Karpas-422 (cell line): ENCODE measurements at places on chromosomes 11 and 22.
A peak's percentile ranks its signal among the peaks of the same experiment; 100 is the strongest.

DNA sequence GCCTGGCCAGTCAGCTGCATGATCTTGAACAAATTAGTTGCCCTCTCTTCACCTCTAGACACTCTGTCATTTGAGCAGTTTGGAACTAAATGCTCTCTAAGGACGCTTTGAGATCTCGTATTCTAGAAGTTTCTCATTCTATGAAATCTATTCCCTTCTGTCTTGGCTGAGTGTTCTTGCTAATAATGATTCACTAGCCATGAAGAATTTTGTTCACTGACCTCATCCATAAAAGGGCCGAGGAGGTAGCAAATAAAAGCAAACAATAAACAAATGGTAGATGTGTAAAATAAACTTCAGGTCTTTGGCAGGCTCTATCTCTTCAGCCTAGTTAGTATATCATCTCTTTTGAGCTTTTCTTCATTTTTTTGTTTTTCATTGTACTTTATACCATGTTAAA is 76.6 kb downstream of the USP35 start:
- no peak for DNase-seq

DNA sequence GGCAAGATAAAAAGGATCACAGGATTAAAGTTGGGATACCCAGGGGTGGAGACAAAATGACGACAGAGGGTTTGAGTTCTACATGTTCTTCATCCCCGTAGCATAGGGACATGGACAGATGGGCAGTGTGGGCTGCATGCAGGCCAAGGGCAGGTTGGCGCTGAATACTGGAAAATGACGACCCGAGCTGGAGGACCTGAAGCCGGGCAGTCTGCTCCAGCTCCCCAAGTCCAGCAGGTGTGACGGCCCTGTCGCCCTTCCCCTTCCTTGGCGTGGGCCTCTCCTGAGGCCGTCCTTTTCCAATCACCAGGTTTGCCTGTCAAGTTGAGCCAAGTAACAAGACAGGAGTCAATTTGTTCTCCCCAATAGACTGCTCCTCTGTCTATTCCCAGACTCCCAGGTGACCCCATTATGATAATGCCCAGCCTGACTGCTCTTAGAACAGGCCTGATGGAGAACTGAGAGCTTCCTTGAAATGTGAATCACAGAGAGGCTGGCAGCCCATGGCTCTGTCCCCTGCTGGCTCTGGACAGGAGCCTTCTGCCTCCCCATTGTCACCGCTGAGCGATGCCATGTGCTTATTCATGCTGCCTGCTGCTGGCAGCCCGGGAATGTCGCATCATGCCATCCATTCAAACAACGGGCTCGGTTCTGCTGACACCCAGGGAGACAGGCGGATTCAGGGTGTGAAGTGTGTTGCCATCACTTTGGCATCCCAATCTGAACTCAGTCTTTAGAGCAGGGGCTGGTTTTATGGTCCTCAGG is 392.1 kb downstream of the NTM start:
- no peak for DNase-seq

- no peak for DNase-seq
Measured at GRCh38 chr11:87600938-87601337, 563.2 kb downstream of the TMEM135 start.

DNA sequence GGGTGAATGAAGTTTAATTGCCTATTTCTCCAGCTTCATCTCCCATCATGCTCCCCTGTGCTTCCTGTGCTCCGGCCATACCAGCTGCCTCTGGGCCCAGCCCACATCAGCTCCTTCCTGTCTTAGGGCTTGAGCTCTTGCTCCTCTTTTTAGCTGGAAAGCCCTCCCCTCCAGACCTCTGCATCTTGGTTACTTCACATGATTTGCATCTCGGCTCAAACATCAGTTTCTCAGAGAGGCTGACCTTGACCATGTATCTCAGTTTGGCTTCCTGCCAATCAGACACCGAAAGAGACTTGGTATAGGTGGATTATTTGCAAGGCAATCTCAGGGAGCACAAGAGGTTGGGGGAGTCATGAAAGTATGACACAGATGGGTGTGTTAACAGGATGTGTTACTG is 73.2 kb upstream of the TIMP3 start:
- no peak for DNase-seq

DNA sequence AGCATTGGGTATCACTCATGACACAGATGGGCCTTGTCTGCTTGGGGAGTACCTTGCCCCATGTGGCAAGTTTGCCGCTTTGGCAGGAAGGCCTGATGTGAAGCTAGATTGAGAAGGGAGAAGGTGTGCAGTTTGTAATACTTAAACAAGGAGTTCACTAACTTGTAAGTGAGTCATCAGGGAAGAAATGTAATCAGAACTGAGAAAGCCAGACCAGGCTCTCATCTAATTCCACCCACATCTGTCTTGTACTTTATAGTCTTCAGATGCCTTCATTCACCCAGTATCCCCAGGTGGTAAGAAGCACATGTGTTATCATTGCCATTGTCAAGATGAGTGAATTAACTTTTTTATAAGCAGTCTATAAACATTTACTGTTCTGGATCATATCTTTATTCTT is 116.0 kb upstream of the DDI1 start:
- DNase-seq, result no peak

DNA sequence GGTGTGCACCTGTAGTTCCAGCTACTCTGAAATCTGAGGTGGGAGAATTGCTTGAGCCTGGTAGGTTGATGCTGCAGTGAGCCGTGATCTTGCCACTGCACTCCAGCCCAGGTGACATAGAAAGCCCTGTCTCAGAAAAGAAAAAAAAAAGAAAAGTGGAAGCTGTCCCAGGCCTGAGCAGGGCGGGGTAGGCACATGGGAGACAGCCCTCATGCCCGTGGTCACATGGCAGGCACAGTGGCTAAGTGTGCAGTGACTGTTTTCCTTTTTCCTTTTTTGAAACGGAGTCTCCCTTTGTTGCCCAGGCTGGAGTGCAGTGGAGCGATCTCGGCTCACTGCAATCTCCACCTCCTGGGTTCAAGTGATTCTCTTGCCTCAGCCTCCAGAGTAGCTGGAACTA is 7.8 kb downstream of the OTUB1 start:
- no peak for DNase-seq

GRCh38 chr11:1308743-1309497 is 512 bp downstream of the TOLLIP start:
- DNase-seq, result no peak

- no peak for DNase-seq
Measured at GRCh38 chr11:112229746-112230433, 3.7 kb downstream of the PTS start.

GRCh38 chr11:70437111-70437784 is 38.9 kb downstream of the CTTN start:
- DNase-seq, result no peak

DNA sequence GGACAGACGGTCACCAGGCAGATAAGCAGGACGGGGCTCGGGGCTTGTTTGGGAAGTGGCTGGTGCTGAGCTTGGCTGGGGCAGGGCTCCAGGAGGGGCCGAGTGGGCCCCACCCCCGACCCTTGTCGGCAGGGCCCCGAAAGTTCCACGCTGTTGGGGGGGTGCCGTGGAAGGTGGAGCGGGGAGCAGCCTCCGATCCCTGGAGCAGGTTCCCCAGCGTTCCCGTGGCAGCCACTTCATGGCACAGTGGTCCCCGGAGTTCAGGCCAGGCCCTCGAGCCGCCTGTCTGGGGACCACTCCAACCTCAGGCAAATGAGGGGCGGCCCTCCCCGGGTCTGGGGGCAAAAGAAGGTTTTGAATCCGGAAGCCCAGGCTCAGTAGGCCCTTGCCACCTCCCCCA is 46.7 kb upstream of the PPARA start:
- DNase-seq, result no peak

DNA sequence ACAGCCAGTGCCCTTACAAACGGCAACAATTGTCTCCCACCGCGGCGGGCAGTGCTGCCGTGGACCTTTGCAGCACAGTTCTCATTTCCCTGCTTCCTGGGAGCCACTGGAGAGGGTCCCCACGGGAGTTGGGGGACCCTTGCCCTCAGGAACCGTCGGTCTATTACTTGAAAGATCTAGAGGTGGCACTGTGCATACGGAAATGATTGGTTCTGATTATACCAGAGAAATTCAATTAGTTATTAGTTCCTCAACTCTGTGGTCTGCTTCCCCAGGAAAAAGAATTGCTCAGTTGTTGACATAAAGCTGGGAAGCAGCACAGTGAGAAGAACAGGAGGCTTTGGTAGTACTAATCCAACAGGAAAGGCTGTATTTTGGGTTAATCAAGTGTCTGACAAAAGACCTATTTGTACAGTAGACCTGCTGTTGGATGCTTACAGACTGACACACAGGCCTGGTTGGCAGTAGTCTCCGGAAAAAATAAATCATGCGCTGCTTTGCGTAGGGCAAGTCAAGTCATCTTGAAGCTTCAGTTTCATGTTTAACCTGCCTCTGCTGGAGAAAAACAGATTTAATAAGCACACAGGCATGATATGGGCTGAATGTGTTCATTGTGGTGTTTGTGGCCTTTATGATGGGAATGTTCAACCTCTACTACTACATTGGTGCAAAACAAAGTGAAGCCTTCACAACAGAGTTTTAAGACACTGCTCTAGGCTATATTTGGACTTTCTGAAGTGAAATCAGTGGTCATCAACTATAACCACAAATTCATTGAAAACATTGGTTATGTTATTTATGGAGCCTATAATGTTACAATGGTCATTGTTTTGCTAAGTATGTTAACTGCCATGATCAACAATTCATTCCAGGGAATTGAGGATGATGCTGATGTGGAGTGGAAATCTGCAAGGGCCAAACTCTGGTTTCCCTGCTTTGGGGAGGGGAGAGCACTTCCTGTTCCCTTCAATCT is 54.6 kb upstream of the SC5D start:
- no peak for DNase-seq

DNA sequence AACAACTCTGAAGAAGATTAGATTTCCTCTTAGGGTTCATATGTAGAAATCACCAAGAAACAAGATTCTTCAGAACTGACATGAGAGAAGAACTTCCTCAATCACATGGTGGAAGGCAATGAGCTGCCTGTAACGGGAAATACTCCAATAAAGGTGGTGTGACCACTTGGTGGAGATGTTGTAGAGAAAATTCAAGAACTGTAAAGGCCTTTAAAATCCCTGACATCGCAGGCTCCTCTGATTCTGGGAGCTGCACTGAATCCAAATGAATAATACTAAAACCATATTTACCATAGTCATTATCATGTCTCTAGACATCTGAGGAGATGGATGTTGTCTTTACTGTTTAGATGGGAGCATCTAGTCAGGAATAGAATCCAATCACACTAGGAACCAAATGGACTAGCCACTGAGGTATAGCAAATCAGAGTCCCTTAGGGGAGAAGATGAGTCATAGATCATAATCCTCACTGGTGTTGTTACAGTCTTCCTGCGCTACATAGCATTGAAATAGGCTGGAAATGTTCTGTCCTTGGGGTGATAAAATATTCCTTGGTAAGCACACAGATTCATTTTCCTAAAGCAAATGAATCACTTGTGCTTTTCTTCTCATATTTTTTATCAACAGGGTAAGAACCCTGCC is 321.6 kb upstream of the TENM4 start:
- DNase-seq, result peak; percentile 61

DNA sequence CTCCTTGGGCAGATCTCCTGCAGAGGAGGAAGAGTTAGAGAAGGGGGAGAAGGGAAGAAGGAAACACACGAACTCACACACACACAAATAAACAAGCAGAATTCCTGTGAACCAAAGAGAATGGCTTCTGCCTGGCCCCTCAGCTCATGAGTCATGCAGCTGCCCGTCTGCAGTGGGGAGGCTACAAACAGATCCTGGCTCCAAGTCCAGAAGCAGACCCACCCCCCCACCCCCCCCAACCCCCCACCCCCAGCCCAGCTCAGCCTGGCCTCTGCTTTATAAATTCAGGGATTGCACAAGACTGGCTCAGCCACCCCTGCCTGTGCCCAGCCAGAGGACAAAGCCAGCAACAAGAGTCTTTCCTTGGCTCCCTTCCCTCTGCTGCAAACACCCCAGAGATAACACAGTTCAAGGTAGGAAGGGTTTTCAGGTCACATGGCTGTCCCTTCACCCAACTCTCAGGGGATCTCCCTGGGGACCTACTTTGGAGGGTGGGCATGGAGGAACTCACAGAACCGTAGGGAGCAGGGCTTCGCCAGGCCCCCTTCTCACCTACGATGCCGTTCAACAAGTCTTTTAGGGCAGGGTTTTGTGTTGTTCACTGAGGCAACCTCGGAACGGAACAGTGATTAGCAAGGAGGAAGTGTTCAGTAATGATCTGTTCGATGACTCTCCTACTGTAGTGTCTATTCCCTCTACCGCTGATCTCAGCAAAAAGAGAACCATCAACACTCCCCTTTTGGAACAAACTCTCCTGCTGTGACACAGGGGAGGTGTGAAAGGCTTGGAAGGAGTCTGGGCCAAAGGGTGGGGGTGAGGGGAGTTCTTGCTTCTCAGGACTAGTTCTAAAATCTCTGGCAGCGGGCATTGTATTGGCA is 35.5 kb downstream of the RPL27A start:
- DNase-seq, result no peak

DNA sequence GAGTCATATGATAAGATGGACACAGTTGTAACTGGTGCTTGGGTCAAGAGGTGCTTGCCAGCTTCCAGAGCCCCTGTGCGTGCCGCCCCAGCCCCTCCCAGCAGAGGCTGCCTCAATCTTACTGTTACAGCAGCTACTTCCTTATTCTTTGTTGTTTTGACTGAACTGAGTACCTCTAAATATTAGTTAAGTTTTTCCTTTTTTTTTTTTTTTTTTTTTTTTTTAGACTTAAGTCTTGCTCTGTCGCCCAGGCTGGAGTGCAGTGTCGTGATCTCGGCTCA is 8.8 kb downstream of the ZBED4 start:
- no peak for DNase-seq

- no peak for DNase-seq
Measured at GRCh38 chr11:47372422-47372821, 5.9 kb downstream of the SPI1 start.

GRCh38 chr11:123235656-123236261 is 40.7 kb upstream of the CLMP start:
- no peak for DNase-seq

GRCh38 chr11:65506772-65507505 is 8.1 kb downstream of the MALAT1 start:
- peak; percentile 82 for DNase-seq

- no peak for DNase-seq
Measured at GRCh38 chr22:48975316-48975741, 852.3 kb downstream of the BRD1 start.

DNA sequence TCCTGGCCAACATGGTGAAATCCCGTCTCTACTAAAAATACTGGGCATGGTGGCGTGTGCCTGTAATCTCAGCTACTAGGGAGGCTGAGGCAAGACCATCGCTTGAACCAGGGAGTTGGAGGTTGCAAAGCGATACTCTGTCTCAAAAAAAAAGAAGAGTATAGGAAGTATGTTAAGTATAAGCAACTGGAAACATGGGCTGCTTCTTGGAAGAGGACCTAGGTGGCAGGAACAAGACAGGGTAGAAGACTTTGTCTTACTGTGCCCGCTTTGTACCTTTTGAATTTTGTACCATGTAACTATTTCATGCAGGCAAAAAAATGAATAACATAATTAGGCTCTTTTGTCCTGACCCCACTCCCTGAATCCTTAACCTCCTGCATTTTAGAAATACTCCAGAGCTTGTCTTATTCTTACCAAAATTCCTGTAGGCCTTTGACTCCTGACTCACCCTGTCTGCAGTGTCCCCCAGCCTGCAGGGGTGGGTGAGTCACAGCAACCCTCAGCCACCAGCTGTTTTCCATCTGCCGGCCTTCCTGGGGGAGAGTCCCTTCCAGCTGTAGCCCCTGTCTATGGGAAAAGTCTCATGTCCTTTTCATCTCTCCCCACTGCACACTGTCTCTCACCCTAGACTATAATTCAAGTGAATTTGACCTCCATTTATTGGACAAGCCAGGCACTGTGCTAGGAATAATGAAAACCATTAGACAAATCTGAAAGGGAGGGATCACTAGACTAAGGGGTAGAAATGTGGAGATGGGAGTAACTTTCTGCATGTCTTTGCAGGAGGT is 41.8 kb downstream of the TXN2 start:
- no peak for DNase-seq
